ENCODE measurements at places on chromosomes 3 and 15. TPM values are rescaled to one million over a fixed set of nuclear protein-coding genes. Genes with fewer than 3 reads are reported as not detected.

DNA sequence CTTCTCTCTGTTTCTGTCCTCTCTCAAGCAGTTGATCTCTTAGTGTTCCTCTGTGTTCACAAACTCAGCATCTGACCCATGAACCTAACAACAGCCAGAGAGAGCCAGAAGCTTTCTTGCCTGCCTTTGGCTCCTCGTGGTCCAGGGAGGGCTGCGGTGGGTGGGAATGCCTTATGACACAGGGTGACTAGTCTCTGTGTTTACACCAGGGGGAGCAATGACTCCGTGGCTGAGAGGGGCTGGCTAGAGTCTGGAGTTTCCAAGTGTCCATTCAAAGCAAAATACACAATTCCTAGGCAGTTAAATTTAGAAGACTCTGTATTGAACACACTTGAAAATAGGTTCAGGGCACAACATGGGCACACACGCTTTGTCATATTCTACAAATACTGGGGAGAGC lies 370.0 kb upstream of the FRG2C start:
- peak; percentile 2 for DNase-seq

DNA sequence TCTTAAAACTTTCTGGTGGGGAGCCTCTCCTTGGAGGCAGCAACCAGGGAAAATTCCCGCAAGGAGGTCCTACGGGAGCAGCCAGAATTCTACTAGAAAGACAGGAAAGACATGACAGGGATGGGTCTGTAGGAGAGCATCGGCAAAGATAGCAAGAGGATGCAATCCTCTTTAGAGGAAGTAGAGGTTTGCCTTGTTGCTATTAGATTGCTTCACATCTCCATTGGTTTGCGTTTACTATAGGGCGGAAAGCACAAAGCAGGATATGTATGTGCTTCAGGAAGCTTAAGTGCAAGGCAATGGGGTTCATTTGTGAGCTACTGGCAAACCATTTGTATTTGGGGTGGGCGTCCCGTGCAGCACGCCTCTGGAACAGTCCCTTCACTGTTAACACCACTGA lies 193.0 kb downstream of the RORA start:
- no peak for DNase-seq

DNA sequence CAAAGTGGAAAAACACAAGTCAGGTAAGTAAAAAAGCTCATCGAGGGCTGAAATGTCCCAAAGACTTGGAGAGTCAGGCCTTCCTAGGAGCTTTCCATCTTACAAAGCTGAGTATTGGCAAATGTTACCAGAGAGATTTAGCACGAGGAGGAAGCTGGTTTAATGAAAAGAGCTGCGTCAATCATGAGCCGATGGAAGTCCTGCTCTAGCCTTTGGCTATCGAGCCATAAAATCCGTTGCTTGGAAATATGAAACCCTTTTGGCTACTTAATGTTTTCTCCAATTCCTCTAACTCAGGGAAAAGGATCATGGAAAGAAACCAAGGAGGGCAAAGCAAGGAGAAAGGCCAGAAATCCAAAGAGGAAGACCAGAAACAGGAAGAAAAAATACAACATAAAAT lies 1074.6 kb downstream of the FHIT start:
- no peak for DNase-seq

- DNase-seq, result no peak
These were observed 21.8 kb downstream of the CTSH start for GRCh38 chr15:78923015-78923414.

- peak; percentile 77 for DNase-seq
These were observed 28.0 kb upstream of the LACTB start for GRCh38 chr15:63093486-63094205.

DNA sequence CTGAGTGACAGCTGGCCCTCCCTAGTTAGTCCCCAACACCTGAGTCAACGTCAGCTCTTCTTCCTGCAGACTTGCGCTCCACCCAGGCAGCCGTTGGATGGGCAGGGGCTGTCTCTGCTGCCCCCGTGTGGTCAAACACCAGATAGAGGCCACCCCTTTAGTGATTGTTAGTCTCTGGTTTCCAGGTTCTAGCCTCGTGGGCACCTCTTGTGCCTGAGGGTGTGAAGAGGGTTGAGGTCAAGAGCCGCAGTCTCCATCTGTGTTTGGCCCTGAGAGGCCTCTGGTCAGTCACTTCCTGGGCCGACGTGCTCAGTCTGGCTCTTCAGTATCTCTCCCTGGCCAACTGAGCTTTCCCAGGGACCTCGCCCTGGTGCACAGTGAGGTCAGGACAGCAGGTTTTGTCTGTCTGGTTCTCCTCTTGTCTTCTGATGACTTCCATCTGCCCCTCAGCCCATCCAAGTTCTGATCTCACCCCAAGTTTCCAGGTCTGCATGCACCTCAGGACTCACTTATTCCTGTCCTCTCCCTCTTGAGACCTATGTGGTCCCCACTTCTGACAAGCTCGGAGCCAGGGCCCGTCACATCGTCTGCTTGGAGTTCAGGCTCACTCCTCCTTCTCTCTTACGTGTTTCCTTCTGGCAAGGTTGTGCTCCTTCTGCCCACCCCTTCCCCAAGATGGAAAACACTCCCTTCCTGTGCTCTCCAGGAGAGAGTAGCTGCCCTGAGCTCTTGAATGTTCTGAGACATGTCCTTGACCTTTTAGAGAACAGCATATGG lies 20.9 kb downstream of the CD276 start:
- peak; percentile 47 for DNase-seq

DNA sequence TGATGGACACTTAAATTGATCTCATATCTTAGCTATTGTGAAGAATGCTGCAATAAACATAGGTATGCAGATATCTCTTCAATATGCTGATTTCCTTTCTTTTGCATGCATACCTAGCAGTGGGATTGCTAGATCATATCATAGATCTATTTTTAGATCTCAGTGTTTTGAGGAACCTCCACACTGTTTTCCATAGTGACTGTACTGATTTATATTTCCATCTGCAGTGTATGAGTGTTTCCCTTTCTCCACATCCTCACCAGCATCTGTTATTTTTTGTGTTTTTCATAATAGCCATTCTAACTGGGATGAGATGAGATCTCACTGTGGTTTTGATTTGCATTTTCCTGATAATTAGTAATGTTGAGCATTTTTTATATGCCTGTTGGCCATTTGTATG lies 17.1 kb upstream of the RASA2 start:
- DNase-seq, result no peak

- DNase-seq, result no peak
These were observed 56.3 kb downstream of the CDIN1 start for GRCh38 chr15:36635681-36636080.

DNA sequence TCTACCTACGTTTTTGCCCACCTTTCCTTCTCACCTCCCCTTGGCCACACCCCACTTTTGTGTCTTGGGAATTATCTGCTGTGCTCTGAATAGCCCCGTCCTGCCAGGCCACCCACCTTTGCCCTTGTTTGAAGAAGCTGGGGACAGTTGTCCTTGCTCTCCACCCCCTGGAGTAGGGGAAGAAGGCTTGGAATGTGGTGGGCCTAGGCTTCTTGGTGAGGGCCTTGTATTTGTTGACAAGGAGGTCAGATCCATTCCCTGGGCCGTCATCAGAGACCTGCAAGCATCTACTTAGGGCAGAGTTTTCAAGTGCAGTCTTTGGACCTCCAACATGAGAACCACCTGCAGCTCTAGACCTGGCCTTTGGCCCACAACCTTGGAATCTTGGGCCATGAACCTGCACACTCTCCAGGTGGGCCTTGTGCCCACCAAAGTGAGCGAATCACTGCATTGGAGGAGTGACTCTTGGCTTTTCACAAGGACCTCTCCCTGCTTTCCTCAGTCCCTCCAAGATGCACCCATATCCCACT lies 160.6 kb downstream of the APBA2 start:
- no peak for DNase-seq

- no peak for DNase-seq
These were observed 579.8 kb downstream of the EDEM1 start for GRCh38 chr3:5767304-5767703.

DNA sequence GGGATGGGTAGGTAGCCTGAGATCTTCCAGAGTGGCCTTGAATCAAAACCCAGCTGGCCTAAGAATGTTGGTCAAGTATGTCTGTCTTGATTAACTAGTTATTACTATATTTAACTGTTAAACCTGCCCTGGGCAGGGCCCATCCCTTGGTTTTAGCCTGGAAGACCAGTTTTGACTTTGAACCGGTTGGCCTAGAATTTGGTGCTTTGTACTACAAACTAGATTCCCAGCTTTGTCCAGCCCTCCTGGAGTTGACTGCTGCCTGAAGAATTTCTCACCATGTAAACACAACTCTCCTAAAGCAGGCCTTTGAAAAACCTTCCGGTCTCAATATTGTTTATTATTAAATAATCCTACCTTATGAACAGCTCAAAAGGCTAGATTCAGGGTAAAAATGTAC lies 16.0 kb downstream of the C15orf62 start:
- no peak for DNase-seq

GRCh38 chr15:92885224-92886041 lies 14.7 kb upstream of the CHD2 start:
- DNase-seq, result no peak

- DNase-seq, result no peak
These were observed 103.7 kb downstream of the MEGF11 start for GRCh38 chr15:66149871-66150270.

- DNase-seq, result no peak
These were observed 181.6 kb downstream of the CFAP20DC start for GRCh38 chr3:58868097-58868779.

GRCh38 chr3:105284876-105285275 lies 81.8 kb upstream of the ALCAM start:
- DNase-seq, result no peak

DNA sequence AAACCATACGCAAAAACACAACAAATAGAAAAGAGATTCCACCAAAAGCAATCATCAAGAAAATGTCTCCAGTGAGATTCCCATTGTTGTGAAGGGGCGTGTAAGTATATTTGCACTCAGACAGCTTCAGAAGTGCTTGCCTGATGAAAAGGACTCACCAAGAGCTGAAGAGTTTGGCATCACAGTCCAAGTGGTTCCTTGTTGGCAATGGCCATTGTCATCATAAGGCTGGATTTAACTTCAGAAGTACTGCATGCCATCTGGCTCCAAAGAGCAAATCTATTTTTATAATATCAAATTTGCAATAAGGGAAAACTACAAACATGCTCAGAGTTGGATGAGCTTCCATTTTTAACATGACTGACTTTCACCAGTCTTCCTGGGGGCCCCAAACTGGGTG lies 505.3 kb upstream of the NR2F2 start:
- DNase-seq, result no peak

DNA sequence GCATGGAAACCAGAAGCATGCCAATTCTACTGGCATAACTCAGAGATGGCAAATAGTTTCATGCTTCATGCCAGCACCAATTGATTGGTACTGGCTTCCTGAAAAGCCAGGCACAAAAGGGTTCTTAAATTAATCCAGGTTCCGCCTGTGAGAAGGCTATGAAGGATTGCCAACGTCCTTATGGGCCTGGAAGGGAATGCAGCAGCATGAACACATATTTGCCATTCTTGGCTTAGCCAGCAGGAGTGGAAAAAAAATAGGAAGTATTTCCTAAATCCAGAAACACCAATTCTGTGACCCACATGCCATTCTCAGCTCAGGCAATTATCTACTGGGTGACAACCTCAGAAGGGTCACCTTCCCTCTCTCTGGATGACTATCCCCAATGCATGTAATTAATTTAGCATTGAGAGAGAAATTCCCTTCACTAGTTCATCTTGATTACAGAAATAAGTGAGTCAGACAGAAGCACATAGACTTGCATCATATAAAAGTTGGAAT lies 36.0 kb downstream of the ADAMTS9 start:
- DNase-seq, result no peak

GRCh38 chr15:80673561-80674244 lies 21.4 kb upstream of the ABHD17C start:
- DNase-seq, result no peak

DNA sequence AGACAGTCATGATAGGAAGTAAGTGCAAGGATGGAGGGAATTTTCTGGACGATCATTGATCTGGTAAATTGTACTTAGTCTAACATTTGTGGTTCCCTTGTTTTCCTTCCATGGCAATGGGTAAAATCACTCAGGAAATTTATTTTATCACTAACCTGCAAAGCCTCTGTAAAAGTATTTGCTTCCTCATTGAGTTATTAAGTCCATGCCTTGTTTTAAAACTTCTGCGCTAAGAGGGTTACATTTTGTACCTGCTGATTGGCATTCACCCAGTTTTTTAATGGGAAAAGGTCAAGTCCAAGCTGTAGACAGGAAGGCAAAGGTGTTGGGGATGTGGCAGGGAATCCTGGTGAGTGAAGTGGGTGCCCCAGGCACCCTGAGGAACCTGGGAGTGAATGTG lies 146.2 kb upstream of the NR2F2 start:
- DNase-seq, result no peak

DNA sequence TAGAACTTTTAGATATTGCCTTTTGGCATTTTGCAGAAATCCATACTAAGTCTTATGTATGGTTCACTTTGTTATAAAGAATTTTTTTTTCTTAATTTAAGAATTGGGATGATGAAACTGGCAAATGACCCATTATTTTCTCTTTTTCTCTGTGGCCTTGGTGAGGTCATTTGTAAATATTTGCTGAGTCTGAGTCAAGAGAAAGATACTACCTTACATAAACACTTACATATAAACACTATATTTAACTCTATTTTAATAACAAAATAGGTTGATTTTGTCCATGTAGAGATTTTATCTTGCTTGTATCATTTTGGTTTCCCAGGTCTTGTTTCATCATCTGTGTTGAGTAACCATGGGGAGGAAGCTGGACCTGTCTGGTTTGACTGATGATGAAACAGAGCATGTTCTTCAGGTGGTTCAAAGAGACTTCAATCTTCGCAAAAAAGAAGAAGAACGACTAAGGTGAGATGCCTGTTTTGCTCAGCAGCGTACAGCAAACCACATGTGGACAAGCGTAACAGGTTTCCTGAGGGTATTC lies 91.1 kb downstream of the MYRIP start:
- peak; percentile 28 for DNase-seq

DNA sequence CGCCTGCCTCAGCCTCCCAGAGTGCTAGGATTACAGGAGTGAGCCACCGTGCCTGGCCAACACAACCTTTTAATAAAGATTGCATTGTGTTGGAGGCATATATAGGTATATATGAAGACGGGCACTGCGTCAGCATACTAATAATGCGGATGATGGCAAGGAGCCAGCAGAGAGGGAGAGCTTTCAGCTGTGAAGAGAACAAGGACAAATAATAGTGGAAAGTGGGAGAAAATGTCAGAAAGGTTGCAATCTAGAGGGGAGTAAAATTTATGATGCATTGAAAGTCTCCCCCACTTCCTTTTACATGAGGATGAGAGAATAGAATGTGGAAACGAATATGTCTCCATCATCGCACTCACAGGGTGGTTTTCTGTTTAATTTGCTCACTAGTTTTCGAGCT lies 170.5 kb upstream of the TBL1XR1 start:
- DNase-seq, result no peak

- DNase-seq, result no peak
These were observed 56.5 kb upstream of the TMEM115 start for GRCh38 chr3:50415816-50416215.

- no peak for DNase-seq
These were observed 30.9 kb downstream of the HES1 start for GRCh38 chr3:194166682-194167479.

GRCh38 chr3:62708638-62709373 lies 166.4 kb downstream of the CADPS start:
- DNase-seq, result no peak

HTR3E gene
- total RNA-seq, result not detected

CCR9 gene
- total RNA-seq, result not detected

SLC22A13 gene
- not detected for total RNA-seq

VIPR1 gene
- 0.04 TPM for total RNA-seq

NAA80 gene
- 3.4 TPM for total RNA-seq

ATP8B4 gene
- 0.18 TPM for total RNA-seq

BNC1 gene
- total RNA-seq, result not detected

SLC25A26 gene
- 22.7 TPM for total RNA-seq

NANOGP8 gene
- total RNA-seq, result 0.25 TPM

ZNF620 gene
- 16.3 TPM for total RNA-seq

MNS1 gene
- total RNA-seq, result 2.3 TPM

LIPC gene
- total RNA-seq, result 15.0 TPM

PRR23E gene
- not detected for total RNA-seq

SAMMSON gene
- not detected for total RNA-seq

Data from HepG2 (cell line).